ENCODE measurements at places on chromosomes 1 and 21.

DNA sequence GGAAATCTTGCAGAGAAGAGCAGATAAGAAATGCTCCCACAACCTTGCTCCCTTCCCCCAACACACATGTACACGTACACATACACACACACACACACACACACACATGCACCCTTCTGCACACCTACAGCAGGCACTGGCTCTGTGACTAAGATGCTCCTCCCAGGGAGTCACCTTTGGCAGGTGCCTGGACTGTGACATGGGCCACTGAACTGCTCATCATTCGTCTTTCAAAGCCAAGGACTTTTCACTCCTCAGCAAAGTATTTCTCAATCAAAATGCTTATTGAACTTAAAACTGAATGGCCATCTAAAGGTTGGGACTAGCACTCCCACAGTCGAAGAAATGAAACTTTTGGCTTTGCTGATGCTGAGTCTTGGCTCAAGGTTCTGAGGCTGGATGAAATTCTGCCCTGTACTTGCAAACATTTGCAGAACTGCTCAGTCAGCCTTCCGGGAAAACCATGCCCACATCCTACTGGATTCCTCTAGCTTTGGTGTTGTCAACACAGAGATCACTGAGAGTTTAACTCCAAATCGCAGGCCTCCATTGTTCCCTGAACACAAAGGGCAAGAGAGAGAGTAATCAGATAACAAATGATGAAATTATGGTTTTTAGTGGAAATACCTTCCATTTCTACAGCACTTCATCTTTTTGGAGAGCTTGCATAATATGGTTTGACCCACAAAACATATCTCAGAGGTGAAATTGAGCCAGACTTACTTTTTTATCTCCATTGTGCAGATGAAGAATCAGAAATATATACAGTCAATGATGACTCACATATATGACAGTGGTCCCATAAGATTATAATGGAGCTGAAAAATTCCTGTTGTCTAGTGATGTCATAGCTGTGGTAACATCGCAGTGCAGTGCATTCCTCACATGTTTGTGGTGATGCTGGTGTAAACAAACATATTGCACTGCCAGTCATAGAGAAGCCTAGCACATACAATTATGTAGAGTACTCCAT, 72.4 kb upstream of the BCAR3 start:
- no peak for DNase-seq

- no peak for DNase-seq
Observed at GRCh38 chr1:225950905-225951497, 10.0 kb upstream of the LEFTY2 start.

DNA sequence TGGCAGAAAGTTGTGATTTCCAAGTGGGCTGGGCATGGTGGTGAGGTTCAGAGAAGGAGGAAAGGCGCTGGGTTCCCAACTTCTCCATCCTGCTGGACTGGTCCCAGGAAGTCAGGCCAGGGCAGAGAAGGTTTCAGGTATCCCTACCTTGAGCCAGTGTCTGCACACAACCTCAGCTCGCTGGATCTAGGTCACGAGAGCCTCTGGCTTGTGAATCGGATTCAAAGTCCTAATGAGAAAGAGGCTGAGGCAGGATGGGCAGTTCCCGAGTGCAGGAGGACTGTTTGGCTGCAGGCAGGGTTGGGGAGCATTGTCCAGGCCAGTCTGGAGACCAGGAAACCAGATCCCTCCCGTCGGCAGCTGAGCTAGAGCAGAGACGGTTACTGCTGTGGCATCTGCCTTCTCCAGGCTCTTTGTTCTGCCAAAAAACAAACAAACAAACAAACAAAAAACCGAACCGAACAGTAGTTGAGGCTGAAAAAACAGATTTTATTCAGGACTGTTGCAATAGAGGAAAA, 19.5 kb upstream of the IGSF21 start:
- DNase-seq, result no peak

- no peak for DNase-seq
Observed at GRCh38 chr1:228340686-228341449, 65.8 kb downstream of the TRIM11 start.

GRCh38 chr1:221693087-221693486, 48.8 kb downstream of the DUSP10 start:
- DNase-seq, result no peak

- no peak for DNase-seq
Observed at GRCh38 chr1:7852804-7853683, at the start of gene UTS2. TSS of gene UTS2 (minus strand) at chr1:7853065. CDS start at chr1:7853003, 62 bp downstream.

- no peak for DNase-seq
Observed at GRCh38 chr1:30635391-30635975, 87.9 kb downstream of the MATN1 start.

- DNase-seq, result no peak
Observed at GRCh38 chr1:55217226-55217986, 2.2 kb upstream of the USP24 start.

DNA sequence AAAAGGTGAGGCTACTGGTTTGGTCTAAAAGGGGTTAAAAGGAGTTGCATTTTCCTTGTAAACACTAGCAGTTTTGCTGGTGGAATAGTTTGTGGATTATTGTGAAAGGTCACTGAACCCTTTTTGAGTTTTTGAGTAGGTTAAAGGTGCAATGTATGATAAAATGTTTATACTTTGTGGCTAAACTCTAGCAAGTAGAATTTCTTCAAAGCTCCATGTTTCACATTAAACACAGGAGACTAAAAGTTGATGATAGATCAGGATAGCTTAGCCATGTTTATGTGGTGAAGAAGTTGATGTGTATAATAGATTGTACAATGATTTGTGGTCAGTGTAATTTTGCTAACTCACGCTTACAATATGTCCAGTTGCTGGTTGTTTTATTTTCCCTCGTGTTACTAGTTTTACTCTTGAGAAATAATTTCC, 13.1 kb downstream of the ZNF326 start:
- DNase-seq, result no peak

GRCh38 chr1:87436534-87436933, 107.9 kb downstream of the LMO4 start:
- no peak for DNase-seq

DNA sequence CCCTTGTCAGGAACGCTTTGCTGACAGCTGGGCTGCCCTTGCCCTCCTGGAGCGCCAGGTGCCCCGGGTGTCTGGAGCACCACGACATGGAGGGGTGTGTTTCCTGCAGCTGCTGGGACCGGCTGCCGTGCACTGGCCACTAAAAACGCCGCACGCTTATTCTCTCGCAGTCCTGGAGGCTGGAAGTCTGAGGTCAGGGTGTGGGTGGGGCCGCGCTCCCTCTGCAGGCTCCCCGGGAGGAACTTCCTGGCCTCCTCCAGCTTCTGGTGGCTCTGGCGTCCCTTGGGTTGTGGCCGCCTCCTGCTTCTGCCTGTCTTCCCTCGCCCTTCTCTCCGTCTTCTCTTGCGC, 28.0 kb upstream of the PLCH2 start:
- no peak for DNase-seq

- no peak for DNase-seq
Observed at GRCh38 chr1:96596226-96596922, 125.2 kb upstream of the PTBP2 start.

- no peak for DNase-seq
Observed at GRCh38 chr1:152960452-152961044, 9.9 kb upstream of the SPRR4 start.

- no peak for DNase-seq
Observed at GRCh38 chr1:38730511-38731397, 128.8 kb downstream of the RRAGC start.

GRCh38 chr1:154306151-154306550, 14.7 kb upstream of the AQP10 start:
- no peak for DNase-seq

DNA sequence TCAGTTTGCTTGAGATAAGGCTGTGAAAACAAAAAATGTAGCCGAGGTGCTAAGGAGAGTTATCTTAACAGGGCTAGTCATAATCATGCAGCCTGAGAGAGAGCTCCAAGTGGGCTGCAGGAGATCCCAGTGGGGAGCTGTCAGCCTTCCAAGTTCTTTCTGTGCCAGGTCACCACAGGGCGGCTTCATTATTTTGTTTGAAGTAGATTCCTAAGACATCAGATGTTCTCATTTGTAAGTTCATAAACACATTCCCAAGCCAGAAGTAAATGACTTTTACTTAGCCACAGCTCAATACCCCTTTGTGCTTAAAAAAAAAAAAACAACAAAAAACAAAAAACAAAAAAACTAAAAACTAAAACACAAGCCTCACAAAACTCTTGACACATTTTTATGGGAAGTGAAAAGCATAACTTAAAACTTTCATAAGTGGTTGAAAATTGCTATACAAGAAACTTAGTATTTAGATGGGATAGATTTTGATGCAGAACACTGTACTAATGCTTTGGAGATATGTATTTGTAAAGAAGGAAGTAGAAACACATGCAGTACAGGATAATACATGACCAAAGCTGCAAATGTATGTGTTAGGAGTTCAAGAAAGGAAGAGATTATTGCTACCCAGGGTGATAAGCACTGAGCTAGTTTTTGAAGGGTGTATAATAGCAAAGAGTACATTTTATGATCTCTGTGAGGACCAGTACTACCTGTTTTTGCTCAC, 8.6 kb downstream of the CDC14A start:
- no peak for DNase-seq

- no peak for DNase-seq
Observed at GRCh38 chr1:154759196-154759595, 110.9 kb downstream of the KCNN3 start.

DNA sequence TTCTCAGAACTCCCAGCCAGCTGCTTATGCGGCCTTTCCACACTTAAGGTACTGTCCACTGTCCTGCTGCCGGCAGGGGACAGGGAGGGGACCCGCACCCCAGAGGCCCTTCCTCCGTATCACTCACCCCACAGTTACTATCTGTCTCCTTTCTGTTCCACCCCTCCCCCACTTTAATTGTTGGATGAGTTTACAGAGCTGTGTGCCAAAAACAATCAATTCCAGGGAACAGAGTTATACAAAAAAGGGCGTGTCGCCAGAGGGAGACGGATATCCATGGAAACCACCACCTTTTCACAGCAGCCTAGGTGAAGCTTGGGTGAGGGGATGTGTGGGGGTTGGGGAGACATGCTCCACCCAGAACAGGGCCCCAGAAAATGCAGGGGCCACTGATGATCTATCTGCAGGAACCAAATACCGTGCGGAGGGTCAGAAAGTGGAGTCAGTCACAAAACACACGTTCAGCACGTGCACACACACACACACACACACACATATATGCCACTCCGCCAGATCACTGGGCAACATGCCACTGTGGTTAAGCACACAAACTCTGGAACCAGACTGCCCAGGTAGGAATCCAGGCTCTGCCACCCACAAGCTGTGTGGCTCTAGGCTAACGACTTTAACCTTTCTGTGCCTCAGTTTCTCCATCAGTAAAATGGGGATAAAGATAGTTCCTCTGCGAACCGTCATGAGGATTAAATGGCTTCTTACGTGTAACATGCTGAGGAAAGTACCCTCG, 30.5 kb downstream of the CASZ1 start:
- no peak for DNase-seq

DNA sequence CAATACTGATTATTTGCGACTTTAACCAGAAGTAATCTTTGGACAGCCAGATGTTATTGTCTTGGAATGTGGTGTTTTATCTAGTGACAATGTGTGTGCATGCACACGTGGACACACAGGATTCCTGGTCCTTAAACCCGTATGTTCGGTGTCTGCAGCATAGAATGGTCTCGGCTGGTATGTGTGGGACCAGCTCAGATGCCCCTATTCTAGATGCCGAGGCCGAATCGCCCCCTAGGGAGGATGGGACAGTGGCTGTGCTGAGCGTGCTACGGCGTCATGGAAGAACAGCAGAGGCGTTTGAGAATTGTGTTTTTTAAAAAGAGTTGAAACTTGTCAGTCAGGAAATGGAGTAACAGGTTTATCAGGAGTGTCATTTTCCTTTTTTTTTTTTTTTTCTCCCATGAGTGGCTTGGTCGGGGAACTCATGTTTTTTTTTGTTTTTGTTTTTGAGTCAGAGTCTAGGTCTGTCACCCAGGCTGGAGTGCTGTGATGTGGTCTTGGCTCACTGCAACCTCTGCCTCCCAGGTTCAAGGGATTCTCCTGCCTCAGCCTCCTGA, 30.1 kb downstream of the SKI start:
- DNase-seq, result no peak

GRCh38 chr1:231507476-231508355, 20.8 kb upstream of the TSNAX start:
- DNase-seq, result no peak

Data from NCI-H524 treated with DMSO at 0.1 percent for 48 hours (cell line).